Fibroblast of pulmonary artery (primary cell): ENCODE measurements at places on chromosomes 5 and 9.

GRCh38 chr5:38709678-38710306 lies 136.0 kb upstream of the OSMR start:
- DNase-seq: no peak

DNA sequence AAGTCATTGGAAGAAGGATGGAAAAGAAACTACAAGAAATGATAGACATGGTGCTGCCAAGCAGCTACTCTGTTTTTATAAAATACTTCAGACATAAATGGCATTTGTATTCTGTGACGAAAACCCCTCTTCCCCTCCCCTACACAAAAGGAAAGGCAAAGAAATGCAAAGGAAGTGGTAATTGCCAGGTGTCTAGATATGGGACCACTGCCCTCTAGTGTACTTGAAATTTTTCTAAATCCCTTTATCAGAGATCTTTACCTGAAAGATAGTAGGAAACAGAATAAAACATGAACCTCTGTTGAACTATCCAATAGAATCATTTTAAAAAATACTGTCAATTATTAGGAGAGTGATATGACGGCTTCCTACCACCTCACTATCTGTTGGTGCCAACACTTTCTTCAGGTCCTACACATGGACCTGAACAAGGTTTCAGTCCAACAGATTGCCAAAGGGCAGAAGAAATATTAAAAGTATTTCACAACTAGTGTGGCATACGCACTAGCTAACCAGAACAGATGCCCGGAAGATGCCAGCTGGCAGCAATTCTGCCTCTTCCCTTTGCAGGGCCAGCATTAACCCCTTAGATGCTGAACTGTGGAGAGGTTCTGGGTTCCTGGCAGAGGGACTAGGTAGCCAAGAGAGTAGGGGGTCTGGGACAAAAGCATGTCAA lies 104.1 kb downstream of the TSSK1B start:
- DNase-seq: peak; percentile 68

DNA sequence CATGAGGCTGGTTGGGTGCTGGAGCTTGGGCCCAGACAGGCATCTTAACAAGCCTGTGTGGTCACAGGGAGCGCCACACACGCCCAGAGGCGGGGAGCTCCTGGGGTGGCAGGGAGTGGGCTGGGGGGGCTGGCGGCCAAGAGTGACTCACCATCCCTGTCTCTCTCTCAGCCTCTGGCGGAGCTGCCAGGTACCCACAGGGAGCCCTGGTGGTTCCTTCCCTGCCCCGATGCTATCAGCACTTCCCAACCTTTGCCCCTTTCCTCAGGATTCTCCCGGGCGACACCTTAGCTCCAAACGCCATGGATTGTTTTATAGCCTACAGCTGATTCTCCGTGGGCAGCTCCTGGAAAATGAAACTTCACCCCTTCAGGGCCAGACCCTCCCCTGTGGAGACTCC lies 5.5 kb downstream of the SLC9A3 start:
- no peak for DNase-seq

DNA sequence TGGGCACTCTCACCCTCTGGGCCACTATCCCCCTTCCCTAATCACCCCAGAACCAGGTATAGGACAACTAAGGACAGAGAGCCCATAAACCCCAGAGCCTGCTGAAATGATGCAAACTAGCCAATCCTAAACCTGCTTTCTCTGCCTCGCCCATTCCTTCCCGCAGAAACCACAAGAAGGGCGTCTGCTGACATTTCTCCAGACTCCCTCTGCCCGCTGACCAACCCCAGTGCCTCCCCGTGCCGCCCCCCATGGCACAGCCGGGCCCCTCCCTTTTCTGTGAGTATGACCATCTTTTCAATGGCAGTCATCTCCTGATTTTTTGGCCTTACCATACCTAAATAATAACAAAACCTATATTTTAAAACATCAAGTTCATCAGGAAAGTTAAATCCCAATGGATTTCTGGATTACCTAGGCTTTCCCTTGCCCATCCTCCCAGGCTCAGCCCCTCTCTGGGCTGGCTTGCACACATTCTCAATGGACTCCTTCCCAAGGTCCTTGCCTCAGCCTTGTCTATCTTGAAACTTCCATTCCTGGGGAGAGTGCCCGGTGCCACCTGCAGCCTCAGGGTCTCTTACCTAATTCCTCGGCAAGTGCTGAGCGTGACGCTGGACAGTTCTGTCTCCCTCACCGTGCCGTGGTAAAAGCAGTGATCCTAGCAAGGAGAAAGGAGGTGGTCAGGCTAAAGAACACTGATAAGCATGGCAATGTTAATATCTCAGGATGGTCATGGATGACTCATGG lies 45.2 kb downstream of the ADAM19 start:
- DNase-seq: no peak

GRCh38 chr9:125568621-125569020 lies 138.4 kb downstream of the MAPKAP1 start:
- peak; percentile 31 for DNase-seq

- DNase-seq: no peak
Measured at GRCh38 chr5:102229685-102230084, 66.4 kb downstream of the SLCO4C1 start.

GRCh38 chr5:168946363-168946762 lies 354.6 kb downstream of the SLIT3 start:
- peak; percentile 8 for DNase-seq

- peak; percentile 27 for DNase-seq
Measured at GRCh38 chr5:37132646-37133045, 116.5 kb downstream of the CPLANE1 start.

- DNase-seq: peak; percentile 43
Measured at GRCh38 chr5:8765886-8766285, 780.0 kb downstream of the SEMA5A start.

DNA sequence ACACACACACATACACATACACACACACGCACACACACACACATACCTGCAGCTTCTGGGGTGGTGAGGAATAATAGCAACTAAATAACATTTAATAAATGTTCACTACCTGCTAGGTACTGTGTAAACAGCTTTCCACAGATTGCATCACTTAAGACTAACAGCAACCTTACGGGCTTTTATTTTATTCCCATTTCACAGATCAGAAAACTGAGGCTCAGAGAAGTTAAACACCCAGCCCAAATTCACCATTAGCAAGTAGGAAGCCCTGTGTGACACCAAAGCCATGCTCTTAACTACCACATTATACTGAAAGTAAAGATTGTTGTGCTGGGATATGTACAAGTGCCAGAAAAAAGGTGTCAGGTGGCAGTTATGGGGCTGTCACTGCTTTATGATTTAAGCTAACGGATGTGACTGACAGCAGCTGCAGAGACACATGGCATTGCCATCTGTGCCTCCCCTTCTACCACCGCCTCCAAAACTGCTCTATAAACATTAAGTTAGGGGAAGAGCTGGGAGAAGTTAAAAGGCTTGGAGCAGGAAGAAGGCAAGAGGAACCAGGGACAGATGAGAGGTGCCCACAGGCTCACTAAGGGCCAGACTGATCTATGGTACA lies 13.6 kb downstream of the MTMR12 start:
- no peak for DNase-seq

DNA sequence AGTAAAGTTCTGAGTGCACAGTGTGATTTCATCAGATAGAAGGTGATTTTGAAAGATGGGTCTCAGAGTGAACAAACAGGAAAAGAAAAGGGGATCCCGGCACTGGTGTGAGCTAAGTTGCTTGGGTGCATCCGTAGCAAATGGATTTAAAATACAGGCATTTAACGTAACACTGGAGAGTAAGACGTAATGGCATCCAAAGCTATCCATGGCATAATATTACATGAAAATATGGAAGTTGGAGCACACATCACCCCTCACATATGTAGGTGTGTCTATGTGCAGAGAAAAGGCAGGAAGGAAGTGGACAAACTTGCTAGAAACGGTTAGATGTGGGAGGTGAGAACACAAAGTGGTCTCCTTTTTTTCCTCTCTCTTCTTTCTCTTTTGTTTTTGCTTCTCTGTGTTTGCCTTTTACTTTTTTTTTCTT lies 38.2 kb upstream of the SEMA4D start:
- DNase-seq: no peak

DNA sequence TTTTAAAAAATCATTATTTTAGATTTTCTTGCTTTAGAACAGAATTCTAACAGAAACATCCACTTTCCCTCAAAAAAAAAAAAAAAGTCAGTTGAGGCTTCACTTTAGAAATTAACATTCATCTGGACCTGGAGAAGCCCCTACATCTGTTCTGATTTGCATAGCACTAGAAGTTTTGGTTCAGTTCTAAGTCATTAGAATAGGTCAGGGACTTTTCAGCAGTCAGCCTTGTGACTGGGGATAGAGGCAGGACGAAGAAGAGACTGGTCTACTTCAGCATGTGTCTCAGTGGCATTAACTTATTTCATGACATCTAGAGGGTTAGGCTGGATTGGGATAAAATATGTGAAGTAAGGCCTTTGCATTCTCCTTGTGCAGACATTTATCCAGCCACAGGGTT lies 215.8 kb upstream of the DAB2 start:
- DNase-seq: no peak

DNA sequence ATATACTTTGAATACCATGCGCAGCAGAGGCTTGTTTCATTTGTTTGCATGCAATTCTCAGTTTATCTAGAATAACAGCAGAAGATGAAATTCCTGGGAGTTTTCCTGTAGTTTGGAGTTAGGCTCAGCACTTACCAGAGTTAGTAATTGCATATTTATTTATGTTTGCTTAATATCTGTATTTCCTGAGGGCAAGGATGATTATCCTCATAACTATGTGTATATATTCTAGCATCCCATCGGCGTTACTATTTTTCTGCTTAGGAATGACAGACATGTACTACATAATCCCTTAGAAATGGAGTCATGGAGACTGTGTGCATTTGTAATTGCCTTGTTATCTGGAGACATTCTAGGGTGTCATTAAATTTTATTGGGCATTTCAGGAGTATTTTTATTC lies 1184.8 kb downstream of the DTWD2 start:
- peak; percentile 61 for DNase-seq
